ENCODE measurements at places on chromosomes 4 and X. TPM values are rescaled to one million over a fixed set of nuclear protein-coding genes. Genes with fewer than 3 reads are reported as not detected.
A peak's percentile ranks its signal among the peaks of the same experiment; 100 is the strongest.

The BEX5 gene
- total RNA-seq = 4.4 TPM

The GYPB gene
- not detected for total RNA-seq

The EDA gene
- 5.5 TPM for total RNA-seq

The USP26 gene
- not detected for total RNA-seq

DNA sequence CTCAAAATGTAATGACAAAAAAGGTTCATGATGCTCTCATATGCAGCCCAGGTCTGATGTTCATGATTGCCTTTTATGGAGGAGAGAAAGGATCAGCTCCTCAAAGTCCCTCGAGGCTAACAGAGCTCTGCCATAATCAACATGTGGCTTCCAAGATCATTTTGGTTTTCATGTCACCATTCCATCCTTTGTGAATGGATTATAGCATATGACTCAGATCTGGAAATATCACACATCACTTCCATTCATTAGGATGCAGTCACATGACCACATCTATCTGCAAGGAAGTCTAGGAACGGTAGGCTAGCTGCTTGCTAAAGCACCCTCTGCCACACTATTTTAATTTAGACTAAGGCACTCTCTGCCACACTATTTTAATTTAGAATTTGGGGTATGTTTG is 77.6 kb downstream of the COX18 start:
- no peak overlapping the region for H3K27ac ChIP-seq
- DNase-seq = no peak
- no peak overlapping the region for H3K4me3 ChIP-seq

DNA sequence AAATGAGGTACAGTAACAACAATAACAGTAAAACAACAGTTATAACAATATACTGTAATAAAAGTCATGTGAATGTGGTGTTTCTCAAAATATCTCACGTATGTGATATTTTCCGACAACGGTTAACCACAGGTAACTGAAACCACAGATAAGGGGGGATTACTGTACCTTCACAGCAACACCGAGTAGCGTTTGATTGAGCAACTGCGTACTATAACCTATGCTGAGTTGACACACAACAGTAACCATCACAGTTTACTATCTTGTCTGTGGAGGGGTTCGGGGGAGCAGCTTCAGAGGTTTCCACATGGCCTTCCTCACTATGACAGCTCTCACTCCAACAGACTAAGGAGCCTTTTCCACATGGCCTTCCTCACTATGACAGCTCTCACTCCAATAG is 13.4 kb downstream of the RBMX2 start:
- no peak overlapping the region for H3K27ac ChIP-seq
- peaks cover 15% of the 10 kb centered on the region for H3K36me3 ChIP-seq
- H3K4me3 ChIP-seq = no peak overlapping the region
- no peaks in the 10 kb centered on the region for H3K4me1 ChIP-seq

- peak; percentile 82 for DNase-seq
Measured at GRCh38 chr4:1727117-1728031, 6.1 kb downstream of the TACC3 start.

- no peaks in the 10 kb centered on the region for H3K4me1 ChIP-seq
- H3K4me3 ChIP-seq = no peak overlapping the region
- no peak for DNase-seq
- H3K27ac ChIP-seq = no peak overlapping the region
Measured at GRCh38 chr4:185956544-185956940, 112.4 kb upstream of the TLR3 start.

DNA sequence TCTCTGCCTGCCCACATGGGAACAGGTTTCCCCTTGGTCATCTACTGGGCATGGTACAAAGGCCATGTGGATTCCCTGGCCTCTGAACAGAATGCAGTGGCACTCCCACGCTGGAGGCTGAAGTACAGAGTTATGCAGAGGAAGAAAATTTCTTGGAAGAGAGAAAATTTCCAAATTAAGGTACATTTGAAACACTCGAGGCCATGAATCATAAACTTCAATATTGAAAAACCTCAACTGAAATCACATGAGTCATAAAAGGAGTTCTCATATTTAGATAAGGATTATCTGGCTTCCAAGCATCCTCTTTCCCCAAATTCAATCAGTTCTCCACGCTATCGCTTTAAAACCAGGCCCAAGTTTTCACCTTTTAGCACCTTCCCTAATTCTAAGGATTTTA is 28.1 kb upstream of the TXK start:
- no peak overlapping the region for H3K27ac ChIP-seq
- peaks cover 5% of the 10 kb centered on the region for H3K4me1 ChIP-seq
- no peaks in the 10 kb centered on the region for H3K36me3 ChIP-seq
- H3K27me3 ChIP-seq = no peaks in the 10 kb centered on the region
- DNase-seq = no peak

GRCh38 chr4:8403173-8403753 is 37.3 kb downstream of the ACOX3 start:
- peaks cover 49% of the 10 kb centered on the region for H3K36me3 ChIP-seq
- peaks cover 14% of the 10 kb centered on the region for H3K4me1 ChIP-seq
- no peaks in the 10 kb centered on the region for H3K27me3 ChIP-seq
- peak overlapping the region; percentile 53 for H3K27ac ChIP-seq

Measured in lower lobe of right lung (tissue), 2 donors.